ENCODE measurements at places on chromosomes 2 and 18. TPM values are rescaled to one million over a fixed set of nuclear protein-coding genes. Genes with fewer than 3 reads are reported as not detected.

RIOK3 gene
- total RNA-seq, result 69.3 TPM

NOSTRIN gene
- total RNA-seq, result not detected

ANO7 gene
- 0.12 TPM for total RNA-seq

SERPINB11 gene
- total RNA-seq, result not detected

LONRF2 gene
- 0.02 TPM for total RNA-seq

FN1 gene
- total RNA-seq, result 0.44 TPM

POTEC gene
- not detected for total RNA-seq

TRIM54 gene
- total RNA-seq, result not detected

OXER1 gene
- not detected for total RNA-seq

PXDN gene
- 0.20 TPM for total RNA-seq

FAP gene
- not detected for total RNA-seq

MDH1B gene
- 0.40 TPM for total RNA-seq

STAT4 gene
- total RNA-seq, result 84.4 TPM

CNDP1 gene
- total RNA-seq, result not detected

LAMA3 gene
- 0.20 TPM for total RNA-seq

CROCC2 gene
- not detected for total RNA-seq

SCN7A gene
- total RNA-seq, result not detected

CLIP4 gene
- 23.4 TPM for total RNA-seq

PHLPP1 gene
- total RNA-seq, result 2.7 TPM

SPEG gene
- 2.0 TPM for total RNA-seq

GPR55 gene
- total RNA-seq, result 9.4 TPM

TUBA4B gene
- not detected for total RNA-seq

PDE1A gene
- not detected for total RNA-seq

HOXD4 gene
- not detected for total RNA-seq

CHCHD5 gene
- total RNA-seq, result 33.5 TPM

CD207 gene
- not detected for total RNA-seq

VRK2 gene
- 32.8 TPM for total RNA-seq

TNP1 gene
- total RNA-seq, result not detected

TRIM43 gene
- total RNA-seq, result not detected

HOXD10 gene
- total RNA-seq, result not detected

C1QL2 gene
- total RNA-seq, result not detected

MSTN gene
- not detected for total RNA-seq

FIGN gene
- total RNA-seq, result not detected

CXCR1 gene
- total RNA-seq, result 1.1 TPM

Data from activated CD4-positive, alpha-beta T cell treated with anti-CD3 and anti-CD28 coated beads, Interleukin-2, amount 10 ng/mL, durations not matched to agents 7 days and 5 days (primary cell).